ENCODE measurements at places on chromosomes 16 and 17.

GRCh38 chr16:56732366-56732765 is 2.4 kb downstream of the NUP93 start:
- DNase-seq: no peak

GRCh38 chr16:66250686-66251431 is 115.6 kb upstream of the CDH5 start:
- DNase-seq: no peak

DNA sequence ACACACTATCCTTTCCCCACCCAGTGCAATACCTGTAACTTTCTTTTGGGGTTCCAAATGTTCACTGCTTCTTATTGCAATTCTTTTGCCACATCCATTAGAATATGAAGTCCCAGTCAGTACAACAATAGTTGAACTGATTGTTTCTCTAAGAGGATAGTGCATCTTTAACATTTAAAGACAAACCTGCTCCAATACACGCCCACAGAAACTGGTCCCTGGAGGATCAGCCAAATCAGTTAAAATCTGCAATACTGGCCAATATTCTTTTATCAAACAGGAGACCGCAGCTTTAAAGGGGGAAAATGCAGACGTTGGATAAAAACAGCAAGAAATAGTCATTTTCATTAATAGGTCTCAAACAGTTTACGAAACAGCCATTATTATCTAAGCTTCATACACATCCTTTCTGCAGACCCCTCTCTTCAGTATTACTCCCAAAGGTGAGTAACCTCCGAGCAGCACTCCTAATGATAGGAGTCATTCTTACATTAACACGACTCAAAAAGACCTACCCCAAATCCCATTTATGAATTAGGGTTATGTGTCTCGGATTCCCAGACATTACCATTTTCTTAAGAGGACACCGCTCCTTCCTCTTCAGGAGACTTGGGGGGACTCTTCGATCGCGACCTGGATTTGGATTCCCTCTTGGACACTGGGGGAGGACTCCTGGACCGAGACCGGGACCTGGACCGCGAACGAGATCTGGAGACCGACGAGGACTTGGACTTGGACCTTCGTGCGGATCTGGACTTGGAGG is 1.4 kb downstream of the SRSF2 start:
- no peak for DNase-seq

DNA sequence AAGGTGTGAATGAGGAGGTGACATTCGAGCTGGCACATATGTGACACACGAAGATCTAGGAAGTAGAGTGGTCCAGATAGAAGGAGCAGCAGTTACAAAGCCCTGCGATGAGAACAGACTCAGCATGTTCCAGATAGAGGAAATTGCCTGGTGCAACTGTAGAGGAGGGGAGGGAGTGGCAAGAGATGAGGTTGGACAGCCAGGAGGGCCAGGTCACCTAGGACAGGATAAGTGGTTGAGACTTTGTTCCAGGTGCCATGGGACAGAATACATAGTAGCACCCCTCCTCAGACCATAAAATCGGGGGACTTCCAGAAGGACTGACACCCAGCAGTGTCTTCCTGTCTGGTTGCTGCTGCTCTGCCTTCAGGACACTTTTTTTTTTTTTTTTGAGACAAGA is 11.0 kb upstream of the CENPT start:
- DNase-seq: no peak

- no peak for DNase-seq
Observed at GRCh38 chr16:10504404-10504885, 76.0 kb downstream of the EMP2 start.

DNA sequence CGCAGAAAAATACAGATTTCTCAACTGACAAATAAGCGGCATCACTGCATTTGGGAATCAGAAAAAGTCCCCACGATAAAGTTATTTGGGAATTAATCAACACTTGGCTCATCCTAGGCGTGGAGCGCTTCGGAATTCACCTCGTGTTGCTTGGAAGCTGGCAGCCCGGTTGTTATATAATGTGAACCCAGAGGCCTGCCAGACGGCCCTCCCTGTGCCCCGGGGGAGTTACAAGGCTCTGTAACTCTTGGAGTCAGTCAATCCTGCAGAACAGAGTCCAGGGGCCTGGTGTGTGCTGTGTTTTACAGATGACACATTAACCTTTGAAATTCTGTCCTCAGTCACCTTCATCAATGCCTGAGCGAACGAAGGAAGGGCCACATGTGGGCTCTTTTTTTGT is 111.1 kb downstream of the PITPNC1 start:
- no peak for DNase-seq

DNA sequence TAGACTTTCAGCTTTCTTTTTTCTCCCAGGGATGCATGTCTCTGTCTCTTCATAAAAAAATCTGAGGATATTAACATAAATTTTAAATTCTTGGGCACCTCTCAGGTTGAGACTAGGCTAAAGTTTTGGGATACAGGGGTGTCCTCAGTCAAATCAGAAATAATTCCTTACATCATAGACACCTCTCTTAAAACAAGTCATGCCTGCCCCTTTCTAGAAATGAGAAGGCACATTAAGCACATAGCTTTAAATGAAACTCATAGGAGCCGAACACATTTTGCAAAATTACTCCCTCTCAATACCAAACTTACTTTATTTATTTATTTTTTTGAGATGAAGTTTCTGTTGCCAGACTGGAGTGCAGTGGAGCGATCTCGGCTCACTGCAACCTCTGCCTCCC is 67.3 kb upstream of the BCAR1 start:
- DNase-seq: no peak

GRCh38 chr16:75491876-75492275 is 3.4 kb downstream of the CHST6 start:
- no peak for DNase-seq

- no peak for DNase-seq
Observed at GRCh38 chr16:81707411-81708265, 71.5 kb upstream of the PLCG2 start.

GRCh38 chr17:78796517-78796900 is 14.4 kb upstream of the CYTH1 start:
- DNase-seq: no peak

DNA sequence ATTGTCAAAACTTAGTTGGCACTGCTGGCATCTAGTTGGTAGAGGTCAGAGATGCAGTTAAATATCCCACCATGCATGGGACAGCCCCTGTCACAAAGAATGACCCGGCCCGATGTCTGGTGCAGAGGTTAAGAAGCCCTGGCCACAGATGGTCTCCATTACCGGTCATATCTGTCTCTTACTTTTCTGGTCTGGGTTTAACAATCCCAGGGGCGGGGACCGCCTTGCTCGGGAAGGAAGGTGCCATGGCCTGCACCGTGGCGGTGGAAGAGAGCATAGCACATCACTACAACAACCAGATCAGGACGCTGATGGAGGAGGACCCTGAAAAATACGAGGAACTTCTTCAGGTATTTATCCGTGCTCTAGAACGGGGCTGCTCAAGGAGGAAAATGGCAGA is 8.1 kb downstream of the COQ7 start:
- no peak for DNase-seq

GRCh38 chr16:30069611-30070462 is 4.3 kb downstream of the ALDOA start:
- no peak for DNase-seq

- no peak for DNase-seq
Observed at GRCh38 chr17:28509789-28510188, 3.6 kb downstream of the FOXN1 start.

GRCh38 chr16:46884513-46885293 is 541 bp downstream of the GPT2 start:
- DNase-seq: no peak

DNA sequence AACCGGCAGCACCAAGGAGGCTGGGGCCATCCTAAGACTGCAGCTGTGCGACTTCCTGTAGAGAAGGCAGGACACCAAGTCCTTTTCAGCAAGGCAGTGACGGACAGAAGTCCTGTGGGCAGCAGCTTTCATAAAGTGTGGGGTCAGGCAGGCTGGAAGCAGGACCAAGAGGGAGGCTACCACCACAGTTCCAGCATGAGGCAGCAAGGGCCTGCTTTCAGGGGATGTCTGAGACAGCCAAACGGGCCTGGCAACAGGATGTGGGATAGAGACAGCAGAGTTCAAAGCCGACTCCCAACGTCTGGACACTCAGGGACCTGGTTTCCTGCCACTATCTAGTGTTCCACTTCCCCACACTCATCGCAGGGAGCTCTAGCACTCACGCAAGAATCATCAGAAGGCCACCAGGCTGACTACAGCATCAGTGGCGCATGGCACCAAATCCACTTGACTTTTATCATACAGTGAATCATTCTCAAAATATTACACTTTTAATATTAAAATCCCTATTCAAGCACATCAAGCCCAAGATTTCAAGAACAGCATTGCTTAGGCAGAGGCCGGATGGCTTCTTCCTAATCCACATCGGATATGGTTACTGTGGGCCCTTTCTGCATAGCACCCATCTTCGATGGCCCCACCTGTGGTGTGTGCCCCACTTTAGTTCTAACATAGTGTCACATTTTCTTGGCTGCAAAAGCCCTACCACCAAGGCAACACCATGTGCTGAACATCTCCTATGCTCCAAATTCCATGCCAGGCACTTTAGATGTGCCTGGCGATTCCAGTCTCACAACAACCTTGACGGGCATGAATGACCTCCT is 5.2 kb downstream of the USP7 start:
- DNase-seq: no peak
